ENCODE measurements at places on chromosomes 7 and 10. TPM values are rescaled to one million over a fixed set of nuclear protein-coding genes. Genes with fewer than 3 reads are reported as not detected.

The PRSS37 gene
- not detected for polyA plus RNA-seq

The PLAC9 gene
- polyA plus RNA-seq: not detected

DNA sequence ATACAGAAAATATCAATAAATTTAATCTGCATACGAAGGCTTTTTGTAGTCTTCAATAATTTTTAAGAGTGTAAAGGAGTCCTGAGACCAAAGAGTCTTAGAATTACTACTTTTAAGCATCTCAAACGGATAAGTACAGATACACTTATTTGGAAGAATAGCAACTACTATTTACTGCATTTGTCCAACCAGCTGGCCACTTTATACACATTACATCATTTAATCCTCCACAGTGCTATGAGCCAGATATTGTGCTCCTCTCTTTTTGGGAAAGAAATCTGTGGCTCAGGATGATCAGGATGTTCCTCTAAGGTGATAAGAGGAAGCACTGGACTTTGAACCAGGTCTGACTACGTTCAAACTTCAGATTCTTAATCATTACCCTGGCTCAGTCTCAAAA, 588.6 kb upstream of the LRRTM3 start:
- no peak for DNase-seq

The HYAL4 gene
- polyA plus RNA-seq: not detected

The ADRB1 gene
- not detected for polyA plus RNA-seq

GRCh38 chr7:105760551-105761447, 115.6 kb downstream of the ATXN7L1 start:
- DNase-seq: peak; percentile 62

The ATRNL1 gene
- polyA plus RNA-seq: not detected

The PPP1R9A gene
- not detected for polyA plus RNA-seq

DNA sequence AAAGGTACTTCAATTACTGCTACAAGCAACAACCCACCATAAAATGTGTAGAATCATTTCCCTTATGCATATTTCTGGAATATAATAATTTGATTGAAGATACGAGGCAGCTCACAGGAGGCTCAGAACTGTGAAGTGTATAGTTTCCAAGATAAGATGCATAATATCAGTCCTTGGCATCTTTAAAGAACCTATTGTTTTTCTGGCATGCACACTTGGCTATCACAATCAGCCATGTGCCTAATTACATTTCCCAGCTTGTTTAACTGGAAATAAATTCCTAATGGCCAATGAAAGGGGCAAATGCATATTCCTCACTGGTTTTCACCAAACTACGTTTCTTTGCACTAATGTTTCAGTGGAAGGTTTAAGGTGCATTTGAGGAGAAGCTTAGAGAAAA, 83.4 kb upstream of the LRRC18 start:
- DNase-seq: no peak

GRCh38 chr10:84429926-84430520, 101.6 kb downstream of the CCSER2 start:
- peak; percentile 55 for DNase-seq

The GBX1 gene
- polyA plus RNA-seq: not detected

The PPP1R17 gene
- polyA plus RNA-seq: not detected

DNA sequence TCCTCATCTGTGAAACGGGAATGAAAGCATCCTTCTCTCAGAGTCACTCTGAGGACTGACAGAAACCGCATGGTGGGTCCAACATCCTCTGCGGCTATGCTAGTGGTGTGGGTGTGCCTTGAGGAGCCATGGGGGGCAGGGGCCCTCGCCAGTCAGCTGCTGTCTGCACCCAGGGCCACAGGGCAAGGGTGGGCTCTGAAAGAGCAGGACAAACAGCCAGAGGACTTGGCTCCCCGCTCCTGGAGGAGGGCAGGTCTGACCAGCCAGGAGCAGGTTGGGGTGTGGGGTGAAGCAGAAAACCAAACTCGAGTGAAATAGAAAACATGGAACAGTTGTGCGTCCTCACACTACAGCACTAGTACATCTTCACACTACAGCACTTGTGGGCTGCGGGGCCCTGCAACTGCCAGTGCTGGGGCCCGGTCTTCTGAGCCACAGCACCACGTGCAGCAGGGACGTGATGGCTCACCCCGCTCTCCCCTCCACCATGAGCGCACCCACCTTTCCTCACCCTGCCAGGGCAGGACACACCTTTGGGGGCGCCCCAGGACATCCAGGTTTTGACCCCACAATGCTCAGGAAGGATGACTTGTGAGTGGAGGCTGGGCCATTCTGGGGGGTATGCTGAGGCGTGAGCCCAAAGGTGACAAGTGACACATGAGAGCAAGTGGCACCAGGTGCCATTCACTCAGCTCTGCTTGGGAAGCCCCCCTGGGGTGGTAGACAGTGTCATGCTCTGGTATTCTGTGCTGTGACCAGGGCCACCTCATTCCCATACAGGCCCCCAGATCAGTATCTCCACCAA, 96.1 kb upstream of the RET start:
- no peak for DNase-seq

- no peak for DNase-seq
These were observed 16.6 kb downstream of the DENND2A start for GRCh38 chr7:140623980-140624379.

DNA sequence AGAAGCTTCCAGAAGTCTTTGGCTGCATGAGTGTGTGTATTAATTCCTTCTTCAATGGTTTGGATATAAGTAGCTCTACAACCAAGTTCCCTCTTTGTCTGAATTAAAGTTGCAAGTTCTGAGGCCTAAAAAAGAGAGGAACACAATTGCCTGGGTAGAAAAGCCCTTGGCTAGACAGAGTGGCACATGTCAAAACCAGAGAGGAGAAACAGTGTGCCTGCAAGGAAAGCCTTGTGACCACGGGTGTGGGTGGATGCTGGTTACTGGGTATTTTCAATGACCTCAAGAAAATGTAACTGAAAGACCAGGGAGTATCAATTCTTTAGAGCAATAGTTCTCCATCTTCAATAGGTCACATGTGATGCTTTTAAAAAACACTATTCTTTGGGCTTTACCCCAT, 148.3 kb downstream of the SVIL start:
- DNase-seq: no peak

- DNase-seq: no peak
These were observed 118.7 kb downstream of the NPTX2 start for GRCh38 chr7:98735801-98736200.

DNA sequence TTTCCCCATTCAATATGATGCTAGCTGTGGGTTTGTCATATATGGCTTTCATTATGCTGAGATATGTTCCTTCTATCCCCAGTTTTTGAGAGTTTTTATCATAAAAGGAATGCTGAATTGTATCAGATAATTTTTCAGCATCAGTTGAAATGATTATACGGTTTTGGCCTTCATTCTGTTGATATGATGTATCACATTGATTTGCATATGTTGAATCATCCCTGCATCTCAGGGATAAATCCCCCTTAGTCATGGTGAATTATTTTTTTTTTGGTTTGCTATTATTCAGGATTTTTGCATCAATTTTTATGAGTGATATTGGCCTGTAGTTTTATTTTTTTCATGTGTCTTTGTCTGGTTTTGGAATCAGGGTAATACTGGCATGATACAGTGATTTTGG, 1152.3 kb upstream of the C7orf33 start:
- no peak for DNase-seq

DNA sequence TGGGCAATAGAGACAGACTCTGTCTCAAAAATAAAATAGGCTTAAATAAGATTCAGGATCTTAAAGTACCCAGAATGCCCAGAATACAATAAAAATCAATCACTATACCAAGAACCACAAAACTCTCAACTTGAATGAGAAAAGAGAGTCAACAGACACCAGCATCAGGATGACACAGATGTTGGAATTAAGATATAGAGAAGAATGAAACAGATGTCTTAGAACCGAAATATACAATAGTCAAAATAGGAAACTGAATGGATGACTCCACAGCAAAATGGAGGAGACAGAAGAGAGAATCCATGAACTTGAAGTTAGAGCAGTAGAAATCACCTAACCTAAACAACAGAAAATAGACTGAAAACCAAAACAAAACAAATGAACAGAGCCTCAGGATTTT, 29.6 kb downstream of the POR start:
- DNase-seq: no peak

The HELLS gene
- polyA plus RNA-seq: 2.7 TPM

- no peak for DNase-seq
These were observed 54.3 kb upstream of the TNRC18 start for GRCh38 chr7:5477723-5478531.

DNA sequence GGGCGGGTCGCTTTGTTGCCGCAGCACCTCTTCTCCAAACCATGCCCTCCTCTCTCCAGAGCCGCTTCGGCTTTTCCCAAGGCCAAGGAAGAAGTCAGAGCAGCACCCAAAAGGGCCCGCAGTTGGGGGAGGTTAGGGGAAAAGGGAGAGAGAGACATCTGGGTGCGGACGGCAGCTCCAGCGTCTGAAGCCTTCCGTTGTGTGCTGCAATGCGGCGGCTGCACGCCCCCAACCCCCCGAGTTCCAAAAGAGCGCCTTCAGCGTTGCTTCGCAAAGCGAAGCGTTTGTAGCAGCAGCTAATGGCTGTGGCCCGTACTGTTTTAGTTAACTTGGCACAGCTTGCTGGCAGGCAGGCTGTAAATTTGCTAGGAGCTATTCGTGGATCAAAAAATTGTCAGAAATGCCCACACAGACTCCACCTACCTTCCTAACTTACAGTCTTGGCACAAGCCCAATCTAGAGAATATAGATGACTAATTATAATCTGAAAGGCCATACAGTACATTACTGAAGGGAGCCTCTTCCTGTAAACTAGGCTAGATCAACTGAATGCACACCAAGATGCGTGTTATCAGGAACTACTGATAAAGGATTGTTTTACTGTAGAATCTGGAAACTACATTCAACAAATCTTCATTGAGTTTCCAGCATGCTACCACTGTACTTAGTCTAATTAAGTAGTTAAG, 1.1 kb upstream of the KBTBD2 start:
- peak; percentile 66 for DNase-seq

The POM121 gene
- 19.8 TPM for polyA plus RNA-seq

The TMEM139 gene
- polyA plus RNA-seq: 0.46 TPM

- DNase-seq: no peak
These were observed 44.0 kb upstream of the COL13A1 start for GRCh38 chr10:69757553-69758309.

DNA sequence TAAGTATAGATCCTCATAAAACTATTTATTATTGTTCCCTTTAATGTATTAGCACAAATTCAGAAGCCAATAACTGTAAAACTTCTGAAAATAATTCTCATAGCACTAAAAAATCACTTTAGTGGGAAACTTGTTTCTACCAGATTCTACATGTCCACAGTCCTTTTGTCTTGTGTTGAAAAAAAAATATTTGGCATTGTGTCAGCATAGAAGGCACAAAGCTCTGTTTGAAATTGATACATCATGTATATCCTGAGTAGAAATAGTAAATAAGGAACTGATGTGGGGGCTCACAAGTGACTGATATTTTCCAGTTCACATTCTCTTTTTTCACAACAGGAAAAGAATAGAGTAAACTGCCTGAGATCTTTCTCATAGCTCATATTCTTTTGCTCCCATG, 134.6 kb downstream of the GRM3 start:
- no peak for DNase-seq

DNA sequence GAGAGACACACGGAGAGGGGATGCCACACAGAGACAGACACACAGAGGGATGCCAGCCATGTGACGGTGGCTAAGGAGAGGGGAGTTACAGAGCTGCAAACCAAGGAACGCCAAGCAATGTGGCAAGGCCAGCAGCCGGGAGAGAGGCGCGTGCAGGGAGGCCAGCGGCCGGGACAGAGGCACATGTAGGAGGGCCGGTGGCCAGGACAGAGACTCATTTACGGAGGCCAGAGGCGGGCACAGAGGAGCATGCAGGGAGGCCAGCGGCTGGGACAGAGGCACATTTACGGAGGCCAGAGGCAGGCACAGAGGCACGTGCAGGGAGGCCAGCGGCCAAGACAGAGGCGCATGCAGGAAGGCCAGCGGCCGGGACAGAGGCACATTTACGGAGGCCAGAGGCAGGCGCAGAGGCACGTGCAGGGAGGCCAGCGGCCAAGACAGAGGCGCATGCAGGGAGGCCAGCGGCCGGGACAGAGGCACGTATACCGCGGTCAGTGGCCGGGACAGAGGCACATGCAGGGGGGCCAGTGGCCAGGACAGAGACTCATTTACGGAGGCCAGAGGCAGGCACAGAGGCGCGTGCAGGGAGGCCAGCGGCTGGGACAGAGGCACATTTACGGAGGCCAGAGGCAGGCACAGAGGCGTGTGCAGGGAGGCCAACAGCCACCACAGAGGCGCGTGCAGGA, 40.4 kb downstream of the INSIG1 start:
- no peak for DNase-seq

- no peak for DNase-seq
These were observed 59.6 kb upstream of the EBF3 start for GRCh38 chr10:130023454-130024230.
